ENCODE measurements at places on chromosomes 6 and 20.

DNA sequence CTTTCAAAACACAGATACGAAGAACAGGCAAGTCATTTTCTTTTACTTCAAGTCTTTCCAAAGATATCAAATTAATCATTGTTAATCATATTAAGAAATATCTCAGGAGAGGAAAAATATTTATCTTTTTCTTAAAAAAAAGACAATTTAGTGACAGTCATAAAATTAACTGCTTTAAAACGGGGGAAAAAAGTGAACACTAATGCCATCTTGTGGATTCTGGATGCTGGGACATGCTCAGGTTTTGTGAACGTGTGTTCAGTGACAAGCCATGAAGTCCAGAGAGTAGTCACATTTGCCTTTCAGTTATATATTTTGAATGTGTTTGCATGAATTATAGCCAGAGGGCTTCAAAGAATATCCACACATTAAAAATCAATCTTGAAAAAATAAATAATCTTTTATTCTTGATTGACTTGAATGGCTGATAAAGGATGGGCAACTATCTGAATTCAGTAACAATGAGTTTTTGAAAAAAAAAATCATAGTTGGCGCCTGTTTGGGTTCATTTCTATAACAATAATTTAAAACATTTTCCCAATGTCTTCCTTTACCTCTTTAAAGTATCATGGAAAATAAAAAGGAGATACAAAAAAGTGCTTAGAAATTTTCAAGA lies 74.7 kb upstream of the NOX3 start:
- DNase-seq: peak; percentile 2

DNA sequence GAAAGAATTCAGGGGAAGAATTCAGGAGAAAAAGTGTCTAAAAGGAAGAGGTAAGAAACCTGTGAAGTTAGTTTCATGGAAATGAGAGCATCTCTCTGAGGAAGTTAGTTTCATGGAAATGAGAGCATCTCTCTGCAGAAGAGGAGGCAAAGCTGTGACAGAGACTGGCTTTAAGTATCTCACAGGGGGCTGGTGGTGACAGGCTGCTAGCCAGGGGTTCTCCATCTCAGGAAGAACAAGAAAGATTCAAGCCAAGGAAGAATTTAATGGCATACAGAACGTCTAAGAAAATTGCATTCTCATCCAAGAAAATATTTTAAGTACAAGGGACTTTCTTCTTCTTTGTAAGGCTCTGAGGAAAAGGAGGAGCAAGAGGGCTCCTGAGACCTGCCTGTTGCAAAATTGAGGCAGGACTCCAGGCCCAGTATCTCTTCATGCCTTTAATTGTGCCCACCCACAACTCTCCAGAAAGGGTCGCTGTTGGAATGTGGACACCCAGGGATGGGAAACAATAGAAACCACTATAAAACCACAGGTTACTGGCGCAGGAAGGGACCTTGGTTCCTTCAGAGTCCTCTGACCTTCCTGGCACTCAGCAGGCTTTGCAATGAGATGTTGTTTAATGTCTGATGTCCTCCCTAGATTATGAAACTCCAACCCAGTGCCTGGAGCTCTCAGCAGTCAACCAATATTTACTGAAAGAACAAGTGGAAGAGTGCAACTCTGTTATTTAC lies 136.8 kb downstream of the FNDC1 start:
- DNase-seq: no peak

GRCh38 chr20:38892091-38892981 lies 33.9 kb upstream of the FAM83D start:
- DNase-seq: no peak

DNA sequence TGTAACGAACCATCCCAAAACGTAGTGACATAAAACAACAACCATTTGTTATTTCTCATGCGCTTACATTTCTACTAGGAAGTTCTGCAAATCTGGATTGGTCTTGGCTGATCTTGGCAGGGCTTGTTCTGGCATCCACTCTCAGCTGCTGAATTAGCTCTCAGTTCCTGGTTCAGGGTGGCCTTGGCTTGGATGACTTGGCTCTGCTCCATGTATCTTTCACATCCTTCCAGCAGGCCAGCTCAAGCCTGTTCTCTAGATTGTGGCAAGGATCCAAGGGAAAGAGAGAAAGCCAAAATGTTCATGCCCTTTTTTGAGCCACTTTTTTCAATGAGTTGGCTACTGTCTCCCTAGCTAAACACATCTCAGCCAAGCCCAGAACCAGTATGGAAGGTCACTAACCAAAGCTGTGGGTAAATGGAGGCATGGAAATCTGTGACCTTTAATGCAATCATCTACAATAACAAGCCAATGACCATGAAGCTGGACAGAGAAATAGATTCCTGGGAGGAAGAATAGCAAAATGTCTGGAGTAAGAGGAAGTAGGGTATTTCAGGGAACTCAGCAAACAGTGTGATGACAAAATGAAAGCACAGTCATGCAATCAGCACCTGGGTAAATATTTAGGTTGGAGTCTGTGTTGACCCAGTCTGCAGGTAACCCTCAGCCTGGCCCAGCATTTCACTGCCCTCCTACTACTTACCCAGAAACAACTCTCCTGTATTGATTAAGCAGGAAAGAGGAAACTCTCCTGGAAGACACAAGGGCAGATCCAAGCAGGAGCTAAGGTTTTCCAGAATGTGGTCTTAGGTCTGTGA lies 32.7 kb upstream of the SNAP25 start:
- no peak for DNase-seq

- DNase-seq: no peak
Measured at GRCh38 chr20:21262812-21263211, 40.3 kb upstream of the XRN2 start.

GRCh38 chr6:42269553-42269952 lies 51.9 kb upstream of the MRPS10 start:
- DNase-seq: no peak

DNA sequence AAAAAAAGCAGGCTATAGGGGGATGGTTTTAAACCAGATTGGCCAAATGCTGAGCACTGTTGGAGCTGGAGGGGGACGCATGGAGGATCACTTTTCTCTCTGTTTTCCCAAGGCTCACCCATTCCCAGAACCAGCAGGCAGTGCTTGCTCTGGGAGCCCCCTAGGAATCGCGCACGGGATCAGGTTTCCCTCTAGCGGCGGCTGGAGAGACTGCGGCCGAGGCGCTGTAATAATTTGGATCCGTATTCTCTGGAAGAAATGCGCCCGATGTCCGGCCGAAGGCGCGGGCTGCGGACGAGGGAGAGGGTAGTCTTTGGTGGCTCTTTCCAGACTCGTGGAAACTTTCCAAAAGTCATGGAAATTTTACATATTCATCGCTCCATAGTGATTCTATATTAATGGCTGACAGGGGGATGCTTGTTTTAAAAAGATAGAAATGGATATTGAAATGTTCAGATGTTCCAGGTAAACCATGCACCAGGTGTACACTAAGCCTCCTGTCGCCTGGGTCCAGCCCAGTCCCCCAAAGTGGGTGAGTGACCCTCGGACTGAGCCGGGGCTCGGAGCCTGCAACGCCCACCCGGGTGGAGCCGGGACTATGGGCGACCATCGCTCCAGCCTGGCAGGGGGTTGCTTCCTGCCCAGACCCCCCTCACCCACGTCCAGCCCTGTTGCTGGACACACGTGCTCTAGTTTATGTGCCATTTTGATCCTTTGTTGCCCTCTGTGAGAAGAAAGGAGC lies 78.7 kb upstream of the PHACTR3 start:
- DNase-seq: peak; percentile 14
